Thoracic aorta (tissue), 2 donors: ENCODE measurements at places on chromosomes 13 and 19.

DNA sequence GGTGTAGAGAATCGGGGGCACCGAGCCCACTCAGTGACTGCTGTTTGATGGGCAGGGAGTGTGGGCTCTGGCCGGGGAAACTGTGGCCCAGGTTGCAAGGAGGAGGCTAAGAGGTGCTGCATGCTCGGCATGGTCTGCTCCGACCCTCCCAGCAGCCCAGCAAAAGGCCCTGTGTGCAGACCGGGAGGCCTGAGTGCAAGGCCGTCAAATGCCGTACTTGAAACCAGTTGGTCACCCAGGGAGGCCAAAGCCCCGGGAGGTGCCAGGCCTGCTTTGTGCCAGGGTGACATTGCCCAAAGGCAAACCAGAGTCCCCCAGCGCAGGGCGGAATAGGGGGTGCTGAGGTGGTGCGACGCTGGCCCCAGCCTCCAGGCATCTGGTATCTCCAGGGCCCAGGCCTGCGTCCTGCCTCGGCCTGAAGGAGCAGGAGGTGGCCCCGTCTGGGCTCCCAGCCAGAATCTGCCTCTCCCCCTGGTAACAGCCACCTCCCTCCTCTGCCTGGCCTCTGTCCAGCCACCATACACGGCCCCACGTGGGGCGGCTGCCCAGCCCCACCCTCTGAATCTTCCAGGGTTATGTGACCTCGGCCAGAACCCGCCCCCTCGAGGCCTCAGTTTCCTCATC is 4.0 kb downstream of the PIK3R2 start:
- no peak for DNase-seq

GRCh38 chr19:15631817-15632216 is 8.9 kb upstream of the CYP4F3 start:
- no peak for DNase-seq

GRCh38 chr13:44128552-44129001 is 245.0 kb upstream of the SERP2 start:
- no peak for DNase-seq

- no peak for DNase-seq
These were observed 238.4 kb upstream of the PRR20A start for GRCh38 chr13:56902276-56902675.

- DNase-seq: no peak
These were observed 62.9 kb upstream of the MCF2L start for GRCh38 chr13:112905990-112906641.

DNA sequence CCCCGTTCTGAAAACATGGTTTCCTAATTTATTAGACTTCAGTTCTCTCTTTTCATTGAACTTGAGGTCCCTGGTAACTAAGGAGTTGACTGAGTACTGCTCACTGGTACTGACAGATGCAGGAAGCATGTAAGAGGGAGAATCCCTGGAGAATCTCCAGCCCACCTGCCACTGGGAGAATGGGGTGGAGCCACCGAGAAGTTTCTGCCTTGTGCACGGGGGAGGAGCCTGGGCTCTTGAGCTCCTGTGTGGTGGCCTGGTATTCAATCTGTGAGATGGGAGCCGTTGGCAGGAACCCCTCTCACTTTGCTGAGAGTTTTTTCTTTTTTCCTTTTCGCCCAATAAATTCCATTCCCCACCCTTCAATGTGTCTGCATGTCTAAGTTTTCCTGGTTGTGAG is 13.2 kb upstream of the AKAP11 start:
- no peak for DNase-seq

- no peak for DNase-seq
These were observed 20.0 kb upstream of the ZSCAN18 start for GRCh38 chr19:58117841-58118575.

- no peak for DNase-seq
These were observed 63.8 kb downstream of the KCTD15 start for GRCh38 chr19:33860312-33861090.

GRCh38 chr19:8185343-8186068 is 23.7 kb upstream of the CERS4 start:
- DNase-seq: no peak

DNA sequence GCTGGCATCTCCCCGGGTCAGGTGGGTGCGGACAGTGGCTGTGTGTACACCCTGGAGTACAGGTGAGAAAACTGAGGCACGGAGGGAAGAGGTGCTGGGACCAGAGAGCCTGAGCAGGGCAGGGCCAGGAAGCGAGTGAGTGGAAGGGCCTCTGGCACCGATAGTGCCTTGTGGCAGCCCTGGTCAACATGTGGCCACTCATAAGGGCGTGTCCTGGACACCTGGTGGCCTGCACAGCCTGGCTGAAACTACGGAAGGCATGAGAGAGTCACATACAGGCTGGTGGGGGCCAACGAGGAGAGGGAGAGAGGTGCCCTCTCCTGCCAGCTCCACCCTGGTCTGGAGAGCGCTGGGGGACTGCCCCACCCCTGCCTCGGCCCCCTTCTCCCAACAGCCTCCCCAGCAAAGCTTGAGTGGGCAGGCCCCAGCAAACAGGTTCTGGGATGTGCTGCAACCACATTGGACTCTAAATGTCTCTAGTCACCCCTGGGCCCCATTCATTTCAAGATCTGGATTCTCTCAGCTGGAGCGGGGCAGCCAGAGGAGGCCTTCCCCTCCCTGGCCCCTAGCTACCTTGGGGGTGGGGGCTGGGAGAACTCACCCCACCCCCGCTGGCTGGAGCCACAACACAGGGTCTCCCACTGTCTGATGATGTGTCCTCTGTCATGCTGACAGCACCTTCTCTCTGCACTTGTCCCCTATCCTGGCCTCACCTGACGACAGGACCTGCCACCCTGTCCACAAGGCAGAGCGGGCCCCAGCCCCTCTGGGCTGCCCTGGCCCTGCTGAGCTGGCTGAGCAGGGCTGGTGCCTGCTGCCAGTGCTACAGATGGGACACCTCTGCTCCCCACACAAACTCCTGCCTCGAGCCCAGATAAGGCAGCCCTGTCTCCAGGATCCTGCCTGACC is 5.8 kb downstream of the CBARP start:
- DNase-seq: no peak

DNA sequence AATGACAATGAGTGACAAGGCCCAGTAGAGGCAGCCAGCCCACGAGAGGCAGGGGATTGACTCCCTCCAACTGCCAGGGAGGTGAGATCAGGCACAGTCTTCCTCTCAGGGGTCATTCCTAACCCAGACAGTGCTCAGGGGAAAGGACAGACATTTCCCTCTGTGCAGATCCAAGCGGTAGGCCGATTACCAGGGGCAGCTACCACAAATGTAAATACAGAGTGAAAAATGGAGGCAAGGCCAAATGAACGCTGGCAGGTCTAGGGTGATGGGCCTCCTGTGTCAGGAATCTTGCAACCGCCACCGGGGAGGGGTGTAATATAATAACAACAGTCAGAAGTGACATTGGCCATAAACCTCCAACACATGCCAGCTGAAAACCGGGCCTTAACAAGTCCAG is 881.4 kb downstream of the UQCRFS1 start:
- DNase-seq: no peak

- DNase-seq: no peak
These were observed 3.6 kb downstream of the SCAF1 start for GRCh38 chr19:49645592-49645991.

- no peak for DNase-seq
These were observed 4.7 kb upstream of the GSK3A start for GRCh38 chr19:42246922-42247639.

DNA sequence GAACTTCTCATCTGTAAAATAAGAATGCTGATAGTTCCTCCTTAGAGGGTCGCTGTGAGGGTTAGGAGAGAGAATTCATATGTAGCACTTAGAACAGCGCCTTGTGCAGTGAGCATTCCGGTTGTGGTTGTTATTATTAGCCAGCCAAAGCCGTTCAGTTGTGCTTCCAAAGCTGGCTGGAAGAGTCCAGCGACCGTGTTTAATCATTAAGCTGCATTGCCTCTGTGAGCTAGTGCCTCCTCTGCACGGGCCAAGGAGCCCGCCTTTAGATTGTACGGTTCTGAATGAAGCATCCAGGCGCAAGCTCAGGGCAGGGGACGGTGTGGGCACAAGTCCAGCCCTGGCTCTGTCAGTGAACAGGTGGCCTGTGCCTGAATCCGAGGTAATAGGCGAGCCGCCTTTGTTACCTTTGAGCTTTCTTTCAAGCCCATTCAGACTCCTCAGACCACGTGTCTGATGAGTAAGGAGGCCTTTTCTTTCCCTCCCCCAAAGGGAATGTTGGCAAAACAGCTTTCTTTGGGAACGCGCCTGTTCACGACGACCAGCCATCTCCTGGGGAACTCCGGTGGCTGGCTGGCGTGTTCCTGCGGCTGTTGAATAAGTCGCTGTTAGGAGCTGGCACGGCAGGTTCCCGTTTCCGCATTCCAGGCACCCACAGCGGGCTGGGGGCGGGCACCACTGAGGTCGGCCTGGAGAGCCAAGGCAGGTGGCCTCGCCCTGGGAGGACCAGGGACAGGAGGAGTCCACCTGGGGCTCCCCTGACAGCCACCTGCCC is 25.1 kb downstream of the SIPA1L3 start:
- DNase-seq: peak; percentile 21

GRCh38 chr13:97328222-97328790 is 105.7 kb upstream of the RAP2A start:
- no peak for DNase-seq

- DNase-seq: no peak
These were observed 325.5 kb downstream of the KCNRG start for GRCh38 chr13:50340551-50341287.

DNA sequence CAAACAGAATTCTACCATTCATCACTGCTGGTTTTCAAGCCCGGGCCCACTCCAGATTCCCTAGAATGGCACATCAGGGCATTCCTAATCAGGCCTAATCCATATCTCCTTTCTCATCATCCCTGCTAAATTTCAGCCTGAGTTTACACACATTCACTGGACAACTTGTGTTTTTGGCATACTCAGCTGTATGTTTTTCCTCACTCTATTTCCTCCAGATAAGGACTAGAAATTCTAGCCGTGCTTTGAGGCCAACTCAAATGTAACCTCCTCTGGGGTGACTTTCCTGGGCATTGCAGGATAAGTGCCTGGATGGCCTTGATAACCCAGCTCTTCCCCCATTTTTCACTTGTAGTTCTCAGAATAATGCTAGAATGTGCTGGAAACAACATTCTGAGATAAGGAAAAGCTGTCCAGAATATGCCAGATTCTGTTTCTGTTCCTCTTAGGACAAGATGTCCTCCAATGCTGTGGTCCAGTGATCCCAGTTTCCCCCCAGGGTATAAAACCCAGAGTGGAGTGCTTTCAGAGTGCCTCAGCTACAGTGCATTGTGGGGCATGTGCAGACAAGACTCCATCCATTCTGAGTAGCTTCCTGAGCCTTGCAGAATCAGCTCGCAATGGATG is 66.9 kb upstream of the CLDN10 start:
- DNase-seq: no peak

GRCh38 chr19:33350538-33351309 is 22.8 kb upstream of the CEBPG start:
- DNase-seq: no peak

DNA sequence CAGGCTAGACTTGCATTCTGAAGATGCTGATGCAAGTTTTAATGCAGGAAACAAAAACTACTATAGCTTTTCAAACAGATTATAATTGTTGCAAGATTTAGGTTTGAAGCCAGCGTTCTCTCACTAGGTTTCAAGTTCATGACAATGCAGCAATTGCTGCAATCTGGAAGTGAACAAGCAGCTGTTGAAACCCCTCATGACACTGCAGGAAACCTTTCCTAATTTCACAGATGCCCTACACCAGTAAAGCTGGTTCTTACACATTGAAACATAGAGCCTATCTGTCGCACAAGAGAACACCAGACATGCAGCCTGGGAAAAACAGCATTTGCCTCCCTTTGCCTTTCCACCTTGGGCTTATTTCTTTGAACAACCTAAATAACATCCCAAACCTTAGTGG is 1737.2 kb upstream of the MIR17HG start:
- no peak for DNase-seq

DNA sequence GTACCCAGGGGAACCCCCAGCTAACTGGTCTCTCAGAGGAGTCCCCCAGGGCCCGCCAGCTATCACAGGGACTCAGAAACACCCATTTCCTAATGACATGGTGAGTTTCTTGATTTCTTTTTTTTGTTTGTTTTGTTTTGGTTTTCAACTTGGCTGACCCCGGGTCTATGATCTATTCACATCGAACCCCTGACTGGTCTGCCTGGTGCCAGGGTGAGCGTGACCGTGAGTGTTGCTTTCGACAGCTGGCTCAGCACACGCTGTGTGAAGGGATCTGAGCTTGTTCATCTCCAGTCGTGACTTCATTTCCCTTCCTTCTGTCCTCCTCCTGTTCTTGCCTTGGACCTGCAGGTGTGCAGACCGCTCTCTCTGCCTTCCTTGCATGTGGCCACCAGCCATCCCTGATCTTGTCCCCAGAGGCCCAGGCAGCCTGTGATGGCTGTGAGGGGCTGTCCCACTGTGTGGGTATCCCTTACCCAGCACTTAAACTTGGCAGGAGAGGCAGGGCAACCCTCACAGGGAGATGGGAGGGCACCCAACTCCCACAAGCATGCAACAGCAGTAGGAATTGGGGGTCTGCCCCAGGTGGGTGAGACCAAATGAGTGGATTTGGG is 26.2 kb downstream of the TMEM161A start:
- no peak for DNase-seq

- DNase-seq: no peak
These were observed 7.7 kb downstream of the ATP7B start for GRCh38 chr13:52003541-52003940.

DNA sequence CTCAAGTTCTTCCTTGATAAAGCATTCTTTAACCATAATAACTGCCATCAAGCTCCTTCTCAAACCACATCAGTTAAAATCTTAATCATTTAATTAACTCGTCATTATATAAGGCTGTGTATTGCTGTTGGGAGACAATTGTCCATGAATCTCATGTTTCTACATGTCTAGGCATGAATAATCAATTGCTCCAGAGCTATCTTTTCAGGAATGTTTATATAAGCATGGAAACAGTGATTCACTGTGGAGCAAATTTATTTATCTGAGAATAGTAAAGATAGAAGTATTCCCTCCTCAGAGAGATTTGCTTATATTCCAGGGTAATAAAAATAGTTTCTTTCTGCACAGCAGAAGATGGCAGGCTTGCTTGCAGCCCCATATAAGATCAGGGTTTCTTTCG is 71.1 kb downstream of the CBY2 start:
- no peak for DNase-seq

GRCh38 chr13:35621989-35622388 is 145.5 kb upstream of the MAB21L1 start:
- no peak for DNase-seq

DNA sequence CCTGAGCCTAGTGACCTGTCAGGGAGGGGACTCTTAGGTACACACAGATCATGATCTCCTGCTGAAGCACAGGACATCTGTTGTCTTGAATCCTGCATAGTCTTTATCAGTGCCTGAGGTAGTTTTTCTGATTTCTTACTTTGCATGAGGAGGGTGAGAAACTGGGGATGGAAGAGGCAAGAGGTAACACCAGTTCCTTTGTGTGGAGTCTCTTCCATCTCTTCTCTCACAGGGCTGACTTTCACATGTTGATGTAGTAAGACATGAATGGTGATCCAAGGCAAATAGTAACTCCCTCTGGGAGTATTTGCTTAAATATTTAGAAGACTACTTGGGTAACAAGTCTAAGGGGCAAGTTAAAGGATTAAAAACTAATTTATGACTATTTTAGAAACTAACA is 9.5 kb downstream of the NBEA start:
- no peak for DNase-seq
